RCC 7860 (cell line): ENCODE measurements at places on chromosomes 6 and 20.

- peak; percentile 45 for DNase-seq
Measured at GRCh38 chr6:82246802-82247504, 591 bp downstream of the IBTK start.

GRCh38 chr6:144055121-144055931 lies 40.0 kb downstream of the SF3B5 start:
- no peak for DNase-seq

DNA sequence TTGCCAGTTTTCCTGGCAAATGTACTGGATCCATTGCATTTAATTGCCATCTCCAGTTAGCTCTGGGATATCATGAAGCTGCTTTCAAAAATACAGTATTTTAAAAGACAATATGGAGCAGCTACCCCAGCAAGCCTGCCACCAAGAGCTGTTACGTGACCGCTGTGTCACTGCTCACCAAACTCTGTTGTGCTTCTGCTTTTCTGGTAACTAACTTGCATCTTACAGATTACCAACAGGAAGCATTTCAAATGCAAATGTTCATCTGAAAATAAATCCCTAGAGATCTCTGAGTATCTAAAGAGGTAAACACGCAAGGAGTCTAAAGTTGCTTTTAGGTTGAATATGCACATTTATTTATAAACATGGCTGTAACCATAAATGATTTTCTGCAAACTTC lies 1008.3 kb downstream of the KIF16B start:
- DNase-seq: no peak

- DNase-seq: no peak
Measured at GRCh38 chr6:50271266-50271665, 221.5 kb upstream of the DEFB112 start.

- DNase-seq: no peak
Measured at GRCh38 chr6:149593408-149593807, 27.2 kb downstream of the GINM1 start.

DNA sequence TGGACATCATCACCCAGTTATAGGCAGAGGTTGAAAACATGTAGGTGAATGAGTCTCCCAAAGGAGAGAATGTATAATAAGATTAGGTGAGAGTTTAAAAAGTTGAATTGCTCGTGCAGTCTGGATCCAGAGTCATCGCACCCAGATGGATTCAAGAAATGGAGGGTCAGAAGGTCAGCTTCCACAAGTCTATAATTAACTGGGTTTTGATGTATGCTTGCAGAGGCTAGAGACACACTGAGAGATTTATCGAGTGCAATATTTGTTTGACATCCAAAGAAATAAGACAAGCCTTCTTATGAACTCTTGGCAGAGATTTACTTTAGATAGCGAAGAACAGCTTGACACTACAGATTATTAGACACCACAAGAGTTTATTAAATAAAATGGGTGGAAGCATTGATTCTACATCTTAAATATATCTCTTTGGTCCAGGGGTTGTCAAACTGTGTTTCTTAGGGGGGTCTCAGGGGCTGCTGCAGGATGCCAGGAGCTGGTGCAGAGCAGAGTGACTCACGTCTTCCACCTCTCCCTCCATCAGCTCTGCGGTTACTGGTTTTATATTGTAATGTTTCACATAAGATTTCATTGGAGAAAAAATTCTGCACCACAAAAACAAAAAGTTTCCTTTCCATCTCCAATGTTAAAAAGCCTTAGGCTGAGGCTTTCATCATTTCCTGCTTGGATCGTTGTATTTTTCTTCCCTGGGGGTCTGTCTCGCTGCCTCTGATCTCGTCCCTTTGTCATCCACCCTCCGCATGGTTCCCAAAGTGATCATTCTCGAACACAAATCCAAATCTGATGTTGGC lies 176.2 kb upstream of the AHI1 start:
- peak; percentile 6 for DNase-seq

DNA sequence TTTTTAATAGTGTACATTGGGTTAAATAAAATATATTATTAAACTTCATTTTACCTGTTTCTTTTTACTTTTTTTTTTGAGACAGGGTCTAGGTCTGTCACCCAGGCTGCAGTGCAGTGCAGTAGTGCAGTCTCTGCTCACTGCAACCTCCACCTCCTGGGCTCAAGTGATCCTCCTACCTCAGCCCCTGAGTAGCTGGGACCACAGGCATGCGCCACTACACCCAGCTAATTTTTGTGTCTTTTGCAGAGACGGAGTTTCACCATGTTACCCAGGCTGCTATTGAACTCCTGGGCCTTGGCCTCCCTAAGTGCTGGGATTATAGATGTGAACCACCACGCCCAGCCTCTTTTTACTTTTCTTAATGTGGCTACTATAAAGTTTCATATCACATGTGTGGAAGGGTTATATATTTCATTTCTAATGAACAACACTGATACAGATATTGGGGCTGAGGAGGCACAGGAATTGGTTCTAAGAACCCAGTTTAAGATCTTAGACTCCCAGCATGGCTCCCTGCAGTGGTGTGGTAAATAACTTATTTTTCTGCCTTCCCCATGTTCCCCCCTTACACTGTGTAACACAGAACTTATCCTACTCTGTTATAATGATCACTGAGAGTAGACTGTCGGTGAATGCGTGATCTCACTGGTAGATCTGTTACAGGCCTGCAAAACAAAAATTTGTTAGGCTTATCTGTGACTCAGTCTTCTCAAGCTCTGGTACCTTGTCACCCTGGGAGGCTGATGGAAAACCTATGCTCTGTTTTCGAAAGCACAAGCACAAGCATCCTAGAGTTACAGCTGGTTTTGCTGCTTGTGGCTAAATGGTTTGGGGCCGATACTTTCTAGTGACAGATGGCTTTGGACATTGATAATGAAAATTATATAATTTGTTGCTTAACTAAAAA lies 5.8 kb upstream of the ATXN1 start:
- peak; percentile 30 for DNase-seq

DNA sequence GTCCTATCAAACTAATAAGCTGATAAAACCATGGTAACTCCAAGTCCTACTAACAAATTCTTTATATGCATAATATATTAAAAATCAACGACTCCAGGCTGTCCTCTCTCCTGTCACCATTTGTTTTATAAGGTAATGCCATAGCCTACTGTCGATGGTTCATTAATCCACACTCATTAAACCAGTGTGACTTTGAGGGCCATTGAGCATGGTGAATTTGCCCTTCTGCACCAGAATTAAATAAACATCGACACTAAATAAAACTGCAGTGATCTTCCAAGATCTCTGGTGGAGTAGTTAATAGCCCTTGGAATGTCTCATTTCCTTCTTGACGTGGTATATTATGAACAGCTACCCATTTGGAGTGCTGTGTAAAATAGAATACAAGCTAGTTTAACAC lies 358.5 kb downstream of the CBLN4 start:
- DNase-seq: no peak

- no peak for DNase-seq
Measured at GRCh38 chr20:46931699-46932098, 37.1 kb downstream of the EYA2 start.

GRCh38 chr6:15505463-15505918 lies 157.3 kb downstream of the DTNBP1 start:
- no peak for DNase-seq

DNA sequence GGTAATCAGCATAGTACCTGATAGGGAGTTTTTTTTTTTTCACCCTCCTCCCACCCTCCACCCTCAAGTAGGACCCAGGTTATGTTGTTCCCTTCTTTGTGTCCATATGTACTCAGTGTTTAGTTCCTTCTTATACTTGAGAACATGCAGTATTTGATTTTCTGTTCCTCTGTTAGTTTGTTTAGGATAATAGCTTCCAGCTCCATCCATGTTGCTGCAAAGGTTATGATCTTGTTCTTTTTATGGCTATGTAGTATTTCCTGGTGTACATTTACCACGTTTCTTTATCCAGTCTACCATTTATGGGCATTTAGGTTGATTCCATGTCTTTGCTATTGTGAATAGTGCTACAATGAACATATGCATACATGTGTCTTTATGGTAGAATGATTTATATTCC lies 41.9 kb downstream of the FOXA2 start:
- DNase-seq: no peak

DNA sequence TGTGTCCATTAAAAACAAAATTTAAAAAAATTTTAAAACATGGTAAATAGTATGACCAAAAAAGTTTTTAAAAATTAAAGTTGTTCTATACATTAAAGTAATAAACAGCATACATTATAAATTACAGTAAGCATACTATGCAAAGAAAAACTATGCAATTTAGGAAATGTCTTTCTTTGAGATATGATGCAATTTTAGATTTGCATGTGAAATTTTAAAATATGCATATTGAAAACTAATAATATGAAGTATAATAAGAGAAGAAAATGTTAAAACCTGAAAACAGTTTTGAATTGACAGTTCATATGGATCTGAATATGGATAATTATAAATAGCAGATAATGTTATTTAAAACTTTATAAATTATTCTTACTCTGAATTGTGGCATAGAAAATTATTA lies 43.1 kb downstream of the ASCC3 start:
- no peak for DNase-seq

- no peak for DNase-seq
Measured at GRCh38 chr6:137816133-137816579, 50.9 kb upstream of the TNFAIP3 start.

DNA sequence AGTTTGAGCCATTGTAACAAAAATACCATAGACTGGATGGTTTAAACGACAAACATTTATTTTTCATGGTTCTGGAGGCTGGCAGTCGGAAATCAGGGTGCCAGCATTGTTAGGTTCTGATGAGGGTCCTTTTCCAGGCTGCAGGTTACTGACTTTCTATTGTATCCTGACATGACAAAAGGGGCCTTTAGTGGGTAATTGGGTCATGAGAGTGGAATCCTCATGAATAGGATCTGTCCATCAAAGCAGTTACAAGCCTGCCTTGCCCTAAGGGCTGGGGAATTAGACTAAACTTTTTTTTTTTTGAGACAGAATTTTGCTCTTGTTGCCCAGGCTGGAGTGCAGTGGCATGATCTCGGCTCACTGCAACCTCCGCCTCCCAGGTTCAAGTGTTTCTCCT lies 347.9 kb upstream of the TSHZ2 start:
- DNase-seq: no peak

- DNase-seq: no peak
Measured at GRCh38 chr6:49284180-49284579, 178.9 kb downstream of the MMUT start.

DNA sequence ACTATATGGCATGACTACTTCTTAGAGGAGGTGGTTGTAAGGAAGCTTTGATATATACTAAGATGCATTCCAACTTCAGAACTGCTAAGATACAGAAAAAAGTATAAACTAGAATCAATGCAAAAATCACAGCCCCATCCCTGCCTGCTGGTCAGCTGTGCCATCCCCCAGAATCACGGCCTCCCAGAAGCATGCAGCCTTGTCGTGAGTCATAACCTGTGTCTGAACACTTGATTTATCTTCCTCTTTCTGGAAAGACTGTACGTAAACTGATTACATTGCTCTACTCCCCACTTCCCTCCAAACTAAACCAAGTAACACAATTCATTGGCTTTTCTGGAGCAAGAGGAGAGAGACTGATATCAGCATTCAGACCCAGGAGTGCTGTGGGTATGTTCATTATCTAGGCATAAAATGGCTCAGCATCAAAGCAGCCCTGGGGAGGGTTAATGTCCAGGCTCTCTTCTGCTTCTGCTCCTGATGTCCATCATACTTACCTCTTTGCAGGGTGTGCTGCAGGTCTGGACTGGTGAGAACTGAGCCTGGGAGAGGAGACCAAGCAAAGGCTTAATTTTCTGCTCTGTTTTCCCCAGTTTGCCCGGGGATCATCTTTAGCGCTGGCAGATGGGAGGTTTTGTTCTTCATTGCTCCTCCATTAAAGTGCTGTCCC lies 18.4 kb downstream of the SCP2D1 start:
- DNase-seq: peak; percentile 59

DNA sequence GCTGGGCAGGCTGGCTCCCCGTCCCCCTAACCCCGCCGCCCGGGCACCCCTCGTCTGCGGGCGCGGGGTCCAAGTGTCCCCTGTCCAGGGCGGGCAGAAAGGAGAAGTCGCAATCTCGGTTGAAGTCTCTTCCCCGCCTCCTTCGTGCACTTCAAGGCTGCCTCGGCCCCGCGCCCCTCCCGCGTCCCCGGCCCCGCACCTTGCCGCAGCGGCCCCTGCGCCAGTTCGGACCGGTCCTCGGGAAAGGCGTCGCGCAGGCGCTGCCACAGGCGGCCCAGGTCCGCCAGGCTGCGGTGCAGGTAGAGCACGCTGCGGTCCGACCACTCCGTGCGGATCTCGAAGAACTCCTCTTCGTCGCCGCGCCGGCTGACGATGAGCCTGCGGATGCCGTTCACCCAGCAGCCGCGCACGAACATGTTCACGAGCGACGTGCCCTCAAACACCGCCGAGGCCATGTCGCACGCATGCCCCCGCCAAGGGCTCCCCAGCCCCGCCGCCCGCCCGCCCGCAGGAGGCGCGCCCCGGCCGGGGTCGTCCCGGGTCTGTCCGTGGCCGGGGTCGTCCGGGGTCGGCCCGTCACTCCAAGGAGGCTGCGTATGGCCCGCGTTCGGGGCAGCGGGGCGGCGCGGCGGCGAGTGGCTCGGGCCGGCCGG lies at the start of gene PXDC1:
Gene PXDC1, minus strand, starts transcription at position 637 of the 653 bp plus-strand sequence. Its CDS starts 182 bp downstream, at position 455.
- no peak for DNase-seq

DNA sequence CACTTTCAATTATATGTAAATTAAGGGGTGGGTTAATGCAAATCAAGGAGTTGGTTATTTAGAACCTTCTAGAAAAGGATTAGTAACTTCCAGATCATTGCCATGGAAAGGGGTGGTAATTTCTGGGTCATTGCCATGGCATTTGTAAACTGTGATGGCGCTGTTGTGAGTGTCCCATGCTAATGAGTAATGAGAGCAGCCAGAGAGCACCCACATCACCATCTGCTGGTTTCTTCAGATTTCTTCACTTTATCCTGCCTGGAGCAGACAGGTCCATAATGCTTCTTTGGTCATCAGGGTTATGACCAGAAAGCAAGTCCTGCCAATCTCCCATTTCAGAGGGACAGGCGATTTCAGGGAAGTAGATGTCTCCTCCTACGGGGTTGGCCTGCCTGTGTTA lies 311.3 kb upstream of the CNR1 start:
- DNase-seq: no peak

- DNase-seq: no peak
Measured at GRCh38 chr6:156808287-156808686, 31.1 kb downstream of the ARID1B start.

DNA sequence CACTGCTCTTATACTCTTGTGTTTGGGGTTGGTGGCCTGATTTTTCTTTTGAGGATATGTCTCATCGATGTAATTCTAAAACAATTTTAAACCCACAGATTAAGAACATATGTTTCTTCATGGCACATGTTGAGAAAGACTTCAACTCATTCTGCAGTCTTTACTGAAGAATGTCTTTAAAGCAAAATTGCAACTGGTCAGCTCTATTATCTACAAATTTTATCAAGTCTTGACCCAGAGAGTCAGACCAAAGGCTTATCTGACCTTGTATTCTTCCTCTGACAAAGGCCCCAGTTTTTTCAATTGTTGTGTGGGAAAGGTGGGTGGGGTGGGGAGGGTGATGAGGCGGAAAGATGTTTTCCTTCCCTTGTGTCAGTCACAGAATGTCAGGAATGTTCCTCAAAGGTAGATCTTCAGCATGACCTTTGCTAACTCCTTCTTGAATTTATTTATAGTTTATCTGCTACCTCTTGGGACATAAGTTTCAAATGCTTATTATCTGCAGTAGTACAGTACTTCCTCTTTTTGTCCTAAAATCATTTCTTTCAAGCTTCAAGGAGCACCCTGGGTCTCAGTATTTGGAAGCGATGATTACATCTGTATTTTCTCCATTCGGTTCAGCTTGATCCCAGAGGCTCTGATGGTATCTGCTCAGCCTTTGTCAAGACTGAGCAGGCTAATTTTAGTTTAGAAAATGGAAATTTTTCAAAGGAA lies 63.2 kb upstream of the TIAM2 start:
- DNase-seq: peak; percentile 56
